ENCODE measurements at places on chromosomes 2 and 18.
A peak's percentile ranks its signal among the peaks of the same experiment; 100 is the strongest.

GRCh38 chr2:41314511-41315070, 733.2 kb upstream of the PKDCC start:
- no peak for DNase-seq

DNA sequence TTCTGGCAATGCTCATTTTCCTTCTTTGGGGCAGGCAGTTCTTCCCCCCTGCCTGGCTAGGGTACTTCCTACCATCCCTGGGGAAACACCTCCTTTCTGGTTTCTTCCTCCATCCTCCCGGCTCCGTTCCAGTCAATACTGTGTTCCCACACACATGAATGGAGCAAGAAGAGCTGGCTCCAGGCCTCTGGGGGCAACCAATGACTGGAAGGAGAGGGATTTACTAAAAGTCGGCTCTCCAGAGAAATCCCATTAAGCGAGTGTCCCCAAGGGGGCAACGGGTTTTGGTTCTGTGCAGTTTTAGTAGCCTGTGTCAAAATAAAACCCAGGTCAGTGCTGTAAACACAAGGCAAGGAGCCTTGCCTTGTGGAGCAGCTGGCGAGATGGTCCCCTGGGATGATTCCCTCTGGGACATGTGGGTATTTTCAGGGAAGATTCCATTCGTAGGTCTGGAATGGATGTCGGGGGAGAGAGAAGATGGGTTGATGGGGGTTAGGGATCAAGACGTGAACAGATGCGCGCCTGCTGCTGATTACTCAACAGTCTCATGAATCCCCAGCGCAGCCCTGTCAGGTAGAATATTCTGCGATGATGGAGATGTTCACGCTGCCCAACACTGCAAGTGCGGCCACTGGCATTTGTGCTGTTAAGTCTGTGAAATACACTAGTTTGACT, 32.0 kb downstream of the EMILIN2 start:
- no peak for DNase-seq

DNA sequence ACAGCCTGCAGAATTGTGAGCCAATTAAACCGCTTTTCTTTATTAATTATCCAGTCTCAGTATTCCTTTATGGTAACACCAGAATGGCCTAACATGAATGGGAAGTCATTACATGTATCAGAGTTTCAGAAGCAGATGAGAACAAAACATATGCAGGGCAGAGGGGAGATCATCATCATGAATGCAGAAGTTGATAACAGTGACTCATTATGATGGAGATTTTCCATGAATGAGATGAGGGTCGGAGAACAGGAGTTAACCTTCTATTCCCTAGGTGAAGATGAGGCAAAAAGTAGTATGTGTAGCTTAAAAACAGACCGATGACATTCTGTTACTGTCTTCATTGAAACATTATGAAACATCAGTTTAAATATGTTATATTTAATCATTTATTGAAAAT, 59.5 kb upstream of the PPM1B start:
- no peak for DNase-seq

- peak; percentile 53 for DNase-seq
Measured at GRCh38 chr18:49728542-49728941, 84.8 kb downstream of the ACAA2 start.

- no peak for DNase-seq
Measured at GRCh38 chr18:23998018-23998417, 16.5 kb upstream of the TTC39C start.

DNA sequence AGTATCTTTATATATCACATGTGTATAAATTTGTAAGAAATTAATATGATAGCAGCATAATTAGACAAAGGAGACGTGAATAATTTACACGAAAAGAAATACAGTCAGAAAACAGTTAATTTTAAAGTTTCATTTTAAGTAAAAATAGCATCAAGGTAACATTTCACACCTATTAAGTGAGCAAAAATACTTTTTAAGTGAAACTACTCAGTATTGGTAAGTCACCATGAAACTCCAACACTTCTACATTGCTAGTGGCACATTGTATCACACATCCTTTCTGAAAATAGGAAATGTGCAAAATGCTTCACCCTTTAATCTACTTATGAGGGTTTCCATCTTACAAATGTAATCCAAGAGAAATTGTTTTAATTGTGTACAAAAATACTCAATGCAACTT, 287.9 kb upstream of the EPAS1 start:
- no peak for DNase-seq

DNA sequence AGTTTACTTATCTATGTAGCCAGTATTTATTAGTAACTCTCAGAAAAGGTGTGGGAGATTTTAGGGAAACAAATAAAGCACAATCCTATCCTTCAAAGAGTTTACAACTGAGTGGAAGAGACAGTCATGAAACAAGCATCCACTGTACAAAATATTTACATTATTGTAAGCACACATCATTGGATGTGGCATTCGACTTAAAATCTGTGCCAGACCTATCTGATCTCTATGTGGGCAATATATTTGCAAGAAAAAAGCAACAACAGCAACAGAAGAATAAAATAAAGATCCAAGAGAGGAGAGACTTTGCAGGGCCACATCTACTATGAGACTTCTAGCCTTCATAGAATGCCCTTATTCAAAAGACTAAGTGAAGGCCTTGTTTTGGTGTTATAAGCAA, 882.1 kb upstream of the PIK3C3 start:
- no peak for DNase-seq

- DNase-seq: no peak
Measured at GRCh38 chr2:214104219-214104618, 306.6 kb upstream of the VWC2L start.

DNA sequence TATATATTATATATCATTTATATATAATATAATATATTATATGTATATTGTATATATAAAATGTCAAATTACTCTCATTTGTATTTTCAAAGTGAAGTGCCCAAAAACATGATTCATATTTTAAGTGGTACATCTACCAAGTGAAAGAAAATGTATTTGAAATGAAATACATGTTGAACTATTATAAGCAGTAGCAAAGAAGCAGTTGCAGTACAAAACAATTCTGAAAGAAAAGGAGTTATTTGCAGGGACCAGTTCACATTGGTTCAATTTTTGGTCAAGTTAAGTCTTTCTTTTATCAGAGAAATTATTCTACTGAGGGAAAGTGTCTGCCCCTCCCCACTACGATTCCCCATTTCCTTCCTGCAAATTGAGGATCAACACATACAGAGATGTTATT, 51.9 kb downstream of the APLF start:
- DNase-seq: no peak

- DNase-seq: no peak
Measured at GRCh38 chr2:52852006-52852405, 915.6 kb upstream of the CHAC2 start.

DNA sequence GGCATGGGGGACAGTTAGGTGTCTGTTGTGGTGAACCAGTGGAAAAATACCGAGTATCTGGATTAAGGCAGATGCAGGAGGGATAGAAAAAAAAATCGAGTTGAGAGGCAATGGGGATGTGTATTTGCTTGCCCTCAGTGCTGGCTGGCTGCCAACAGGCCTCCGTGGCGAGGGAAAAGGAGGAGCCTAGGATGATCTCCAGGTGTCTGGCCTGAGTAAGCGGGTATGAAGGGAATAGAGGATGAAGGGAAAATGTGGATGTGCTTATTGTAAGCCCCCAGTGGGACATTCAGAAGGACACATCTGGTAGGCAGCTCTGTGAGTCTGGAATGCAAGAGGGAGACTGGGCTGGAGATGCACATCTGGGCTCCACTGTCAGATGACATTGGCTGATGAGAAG, 22.8 kb downstream of the KCNS3 start:
- DNase-seq: peak; percentile 73

GRCh38 chr2:181876614-181877063, 14.9 kb upstream of the ITPRID2 start:
- DNase-seq: no peak

GRCh38 chr2:113116100-113116958, 11.1 kb upstream of the IL1RN start:
- DNase-seq: no peak

DNA sequence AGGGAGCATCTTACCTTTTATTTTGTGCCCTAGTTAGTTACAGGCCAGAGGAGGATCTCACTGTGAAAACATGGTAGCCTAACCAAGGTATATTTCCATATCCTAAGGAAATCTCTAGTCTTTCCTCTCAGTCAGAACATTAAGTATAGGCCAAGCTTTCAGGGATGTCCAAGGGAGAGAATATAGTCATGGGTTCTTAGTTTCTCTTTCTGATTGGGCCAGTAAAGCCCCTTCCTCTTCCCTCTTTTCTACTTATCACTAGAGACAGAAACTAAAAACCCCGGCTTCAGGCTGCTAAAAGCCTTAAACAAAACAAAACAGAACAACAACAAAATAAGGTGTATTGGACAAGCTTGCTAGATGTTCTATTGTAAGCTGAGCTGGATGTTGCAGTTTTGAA, 44.3 kb upstream of the TNFRSF11A start:
- no peak for DNase-seq

DNA sequence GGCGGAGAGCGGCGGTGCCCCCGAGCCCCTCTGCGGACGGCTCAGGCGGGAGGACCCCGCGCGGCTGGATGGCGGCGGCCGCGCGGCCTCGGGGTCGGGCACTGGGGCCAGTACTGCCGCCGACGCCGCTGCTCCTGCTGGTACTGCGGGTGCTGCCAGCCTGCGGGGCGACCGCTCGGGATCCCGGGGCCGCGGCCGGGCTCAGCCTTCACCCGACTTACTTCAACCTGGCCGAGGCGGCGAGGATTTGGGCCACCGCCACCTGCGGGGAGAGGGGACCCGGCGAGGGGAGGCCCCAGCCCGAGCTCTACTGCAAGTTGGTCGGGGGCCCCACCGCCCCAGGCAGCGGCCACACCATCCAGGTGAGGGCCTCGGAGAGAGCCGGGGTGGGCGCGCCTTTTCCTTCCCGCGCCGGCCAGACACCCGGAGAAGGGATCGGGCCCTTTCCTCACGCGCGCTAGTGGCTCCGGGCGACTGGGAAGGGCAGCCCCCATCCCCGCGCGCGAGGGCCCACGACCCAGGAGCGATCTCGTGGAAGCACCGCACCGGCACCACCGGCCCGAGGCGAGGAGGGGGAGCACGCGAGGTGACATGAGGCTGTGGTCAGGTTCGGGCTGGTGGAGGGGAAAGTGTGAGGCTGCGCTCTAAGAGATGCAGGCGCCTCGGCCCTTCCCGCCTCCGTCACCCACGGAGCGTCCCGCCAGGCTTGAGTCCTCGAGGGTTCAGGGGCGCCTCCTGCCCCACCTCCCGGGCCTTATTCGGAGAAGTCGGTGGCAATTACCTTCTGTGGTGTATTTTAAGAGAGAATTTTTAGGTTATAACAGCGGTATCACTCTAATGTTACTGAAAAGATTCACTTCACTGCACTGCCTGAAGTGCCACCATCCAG, 607 bp downstream of the LAMA3 start:
- DNase-seq: peak; percentile 57

GRCh38 chr18:50313031-50313607, 25.6 kb upstream of the CXXC1 start:
- DNase-seq: no peak

DNA sequence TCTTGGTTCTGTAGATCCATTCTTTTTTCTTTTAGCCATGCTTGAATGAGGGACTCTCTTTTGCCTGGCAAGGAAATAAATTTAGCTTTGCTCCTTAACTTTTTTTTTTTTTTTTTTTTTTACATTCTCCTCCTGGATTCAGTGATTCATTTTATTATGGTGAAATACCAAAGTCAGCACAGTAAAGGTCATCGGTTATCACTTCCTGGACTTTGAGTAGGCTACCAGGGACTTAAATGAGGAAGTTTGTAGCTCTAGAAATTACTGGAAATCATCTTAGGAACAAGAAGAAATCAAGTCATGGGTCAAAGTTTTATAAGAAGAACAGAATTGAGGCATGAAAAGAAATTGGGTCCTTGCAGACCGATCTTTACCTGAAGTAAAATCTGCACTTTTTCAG, 75.0 kb downstream of the SOCS6 start:
- no peak for DNase-seq

- no peak for DNase-seq
Measured at GRCh38 chr2:15448250-15448839, 112.8 kb downstream of the NBAS start.

GRCh38 chr2:161915121-161915520, 158.9 kb downstream of the DPP4 start:
- no peak for DNase-seq

- no peak for DNase-seq
Measured at GRCh38 chr18:7155092-7155491, 37.5 kb upstream of the LAMA1 start.

- DNase-seq: no peak
Measured at GRCh38 chr2:62297624-62298010, 101.7 kb downstream of the B3GNT2 start.

GRCh38 chr2:27823569-27823968, 52.0 kb downstream of the MRPL33 start:
- no peak for DNase-seq

GRCh38 chr18:48616484-48617255, 77.8 kb downstream of the CTIF start:
- DNase-seq: no peak

- DNase-seq: no peak
Measured at GRCh38 chr2:191246820-191247380, 1.7 kb downstream of the MYO1B start.

Data from psoas muscle (tissue), 8 donors.